ENCODE measurements at places on chromosomes 16 and 17.

DNA sequence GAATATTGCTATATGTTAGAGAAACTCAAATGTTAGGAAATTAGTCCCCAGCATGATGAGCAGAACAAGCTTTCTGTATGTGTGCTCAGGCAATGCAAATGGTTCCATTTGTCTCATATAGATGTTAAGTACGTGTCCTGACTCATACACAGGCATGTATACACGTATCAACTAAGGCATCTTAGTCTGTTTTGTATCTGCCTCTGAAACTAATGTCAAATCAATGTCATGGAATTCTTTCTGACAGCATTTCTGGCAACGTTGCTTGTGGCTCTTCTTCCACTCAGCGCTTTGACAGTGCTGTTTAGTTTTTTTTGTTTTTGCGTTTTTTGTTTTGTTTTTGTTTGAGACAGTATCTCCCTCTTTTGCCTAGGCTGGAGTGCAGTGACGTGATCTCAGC is 111.9 kb downstream of the CNTNAP4 start:
- DNase-seq: no peak

DNA sequence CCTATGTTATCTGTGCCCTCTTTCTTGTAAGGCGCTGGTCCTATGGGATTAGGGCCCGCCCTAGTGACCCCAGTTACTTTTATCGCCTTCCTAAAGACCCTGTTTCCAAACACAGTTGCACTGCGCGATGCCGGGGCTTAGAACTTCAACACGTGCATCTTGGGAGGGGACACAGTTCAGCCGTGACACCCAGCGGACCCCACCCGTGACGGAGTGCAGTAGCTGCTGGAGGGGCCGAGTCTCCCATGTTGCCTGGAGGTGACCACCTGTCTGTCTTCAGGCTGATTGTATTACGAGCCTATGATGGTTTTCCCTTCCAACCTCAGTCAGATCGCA is 9.4 kb downstream of the BAIAP2 start:
- no peak for DNase-seq

- DNase-seq: peak; percentile 53
These were observed 7.3 kb upstream of the TSPOAP1 start for GRCh38 chr17:58335779-58336455.

GRCh38 chr17:81680150-81680549 is 3.4 kb downstream of the ARL16 start:
- DNase-seq: no peak

DNA sequence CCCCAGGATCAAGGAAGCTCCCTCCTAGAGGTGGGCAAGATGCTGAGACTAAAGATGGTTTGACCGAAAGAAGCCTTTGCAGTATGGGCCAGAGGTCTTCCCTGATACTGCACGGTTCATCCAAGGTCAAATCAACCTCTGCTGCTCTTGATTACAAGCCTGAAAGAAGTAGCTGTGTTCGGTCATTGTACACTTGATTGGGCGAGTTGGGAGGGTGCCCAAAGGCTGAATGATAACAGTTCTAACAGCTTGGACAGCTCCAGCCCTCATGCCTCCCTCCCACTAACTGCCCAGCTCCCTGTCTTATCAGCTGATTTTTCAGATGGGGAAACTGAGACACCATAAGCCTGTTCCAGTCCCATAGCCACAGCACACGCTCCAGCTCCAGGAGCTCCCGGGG is 42.8 kb downstream of the ABCC12 start:
- DNase-seq: no peak

Measured in activated T-cell treated with anti-CD3 and anti-CD28 coated beads for 1 hour (primary cell).